ENCODE measurements at places on chromosomes 6 and 20.

DNA sequence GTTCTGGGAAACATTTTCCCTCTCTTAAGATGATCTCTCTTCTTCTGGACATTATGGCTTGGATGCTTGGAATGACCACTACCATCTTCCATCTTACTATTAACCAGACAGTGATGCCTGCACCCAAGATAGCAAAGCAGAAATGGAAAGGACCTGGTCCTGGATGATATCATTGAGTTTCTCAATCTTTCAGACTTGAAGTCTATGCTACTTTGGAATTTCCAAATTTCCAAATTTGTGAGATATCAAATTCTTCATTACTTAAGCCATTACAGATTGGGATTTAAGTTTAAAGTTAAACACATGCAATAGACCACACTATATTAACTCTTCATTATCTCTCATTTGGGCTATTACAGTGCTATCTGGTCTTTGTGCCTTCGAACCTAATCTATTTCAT lies 3.7 kb upstream of the TAB2 start:
- DNase-seq, result no peak

GRCh38 chr6:73710470-73710869 lies 14.5 kb downstream of the CD109 start:
- DNase-seq, result no peak

DNA sequence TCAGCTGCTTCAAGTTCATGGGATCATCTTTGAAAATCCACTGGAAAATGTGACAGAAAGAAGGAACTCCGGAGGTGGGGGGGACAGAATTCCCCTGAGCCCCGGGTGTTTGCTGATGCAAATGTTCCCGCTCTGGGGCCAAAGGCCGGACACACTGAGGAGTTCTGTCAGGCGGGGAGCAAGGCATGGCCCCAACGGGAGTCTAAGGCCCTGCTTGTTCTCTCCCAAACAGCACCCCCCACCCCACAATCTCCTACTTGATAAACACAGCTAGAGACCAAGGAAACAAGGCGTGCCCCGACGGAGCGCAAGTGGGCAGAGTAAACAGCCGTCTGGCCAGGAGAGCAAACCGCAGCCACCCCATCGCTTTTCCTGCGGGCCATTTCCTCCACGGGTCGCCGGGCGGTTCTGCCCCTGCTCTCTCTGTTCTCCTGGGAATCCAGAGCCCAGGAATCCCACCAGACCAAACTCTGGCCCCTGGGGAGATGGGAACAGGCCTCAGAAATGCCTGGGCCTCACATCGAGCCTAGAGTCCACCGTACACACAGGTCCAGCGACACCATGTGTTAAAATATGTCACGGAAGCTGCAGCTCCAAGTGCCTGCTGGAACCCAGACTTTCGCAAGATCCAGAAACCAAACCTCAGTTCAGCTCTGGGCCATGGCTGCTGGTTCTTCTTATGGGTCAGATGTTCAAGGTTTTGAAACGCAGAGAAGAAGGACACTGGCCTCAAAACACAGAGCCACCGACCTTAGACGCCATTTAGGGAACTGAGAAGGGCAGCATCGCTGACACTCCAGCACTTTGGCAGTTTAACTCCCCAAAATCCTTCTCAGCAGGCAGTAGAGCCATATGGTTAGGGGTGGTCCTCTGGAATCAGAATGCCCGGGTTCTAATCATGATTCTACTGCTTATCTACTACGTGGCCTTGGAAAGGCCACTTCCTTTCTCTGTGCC lies 104.2 kb downstream of the PREX1 start:
- DNase-seq, result no peak

DNA sequence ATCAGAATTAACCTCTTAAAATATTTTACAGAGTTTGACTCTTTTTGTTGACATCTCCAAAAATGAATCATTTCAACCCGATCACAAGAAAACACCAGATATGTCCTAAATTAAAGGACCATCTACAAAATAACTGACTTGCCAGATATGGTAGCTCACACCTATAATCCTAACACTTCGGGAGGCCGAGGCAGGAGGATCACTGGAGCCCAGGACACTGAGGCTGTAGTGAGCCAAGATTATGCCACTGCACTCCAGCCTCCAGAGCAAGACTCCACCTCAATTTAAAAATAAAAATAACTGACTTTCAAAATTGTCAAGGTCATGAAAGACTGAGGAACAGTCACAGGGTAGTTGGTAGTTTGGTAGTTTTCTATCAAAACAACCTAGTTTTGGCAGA lies 34.9 kb downstream of the DCDC2 start:
- DNase-seq, result no peak

DNA sequence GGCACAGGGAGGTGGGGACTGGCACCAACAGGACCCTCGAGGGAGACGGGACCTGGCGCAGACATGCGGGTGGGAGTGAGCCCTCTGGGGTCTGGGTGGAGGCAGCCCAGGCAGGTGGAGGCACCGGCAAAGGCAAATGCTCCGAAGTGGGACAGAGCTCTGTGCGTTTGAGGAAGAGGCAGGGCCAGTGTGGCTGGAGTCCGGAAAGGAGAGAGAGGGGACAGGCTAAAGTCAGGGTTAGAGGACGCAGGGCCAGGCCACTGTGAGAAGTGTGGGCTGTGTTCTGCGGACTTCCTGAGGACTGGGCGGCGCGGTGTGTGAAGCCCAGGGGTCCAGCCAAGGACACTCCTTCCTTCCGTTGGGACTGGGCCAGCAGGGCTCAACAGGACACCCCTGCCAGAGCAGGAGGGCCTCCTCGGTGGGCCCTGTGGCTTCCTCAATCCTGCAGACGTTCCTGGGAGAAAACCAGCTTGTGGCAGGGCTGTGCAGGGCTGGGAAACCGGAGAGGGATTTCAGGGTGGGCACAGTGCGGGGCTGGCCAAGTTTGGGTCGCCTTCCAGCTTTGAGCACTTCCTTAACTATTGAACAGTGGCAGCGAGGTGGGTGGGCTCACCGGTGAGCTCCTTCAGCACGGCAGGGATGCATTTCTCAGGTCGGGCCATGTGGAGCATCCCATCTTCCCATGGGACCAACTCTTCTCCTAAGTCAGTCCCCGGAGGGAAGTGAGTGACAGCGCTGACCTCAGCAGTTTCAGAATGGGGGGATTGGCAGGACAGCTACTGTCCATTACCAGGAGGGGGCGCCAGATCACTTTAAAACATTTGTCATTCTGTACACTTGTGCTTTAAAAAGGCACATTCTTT lies 22.5 kb downstream of the MOCS3 start:
- DNase-seq, result peak; percentile 53

- DNase-seq, result no peak
Measured at GRCh38 chr20:4776079-4776630, 54.4 kb downstream of the PRND start.

DNA sequence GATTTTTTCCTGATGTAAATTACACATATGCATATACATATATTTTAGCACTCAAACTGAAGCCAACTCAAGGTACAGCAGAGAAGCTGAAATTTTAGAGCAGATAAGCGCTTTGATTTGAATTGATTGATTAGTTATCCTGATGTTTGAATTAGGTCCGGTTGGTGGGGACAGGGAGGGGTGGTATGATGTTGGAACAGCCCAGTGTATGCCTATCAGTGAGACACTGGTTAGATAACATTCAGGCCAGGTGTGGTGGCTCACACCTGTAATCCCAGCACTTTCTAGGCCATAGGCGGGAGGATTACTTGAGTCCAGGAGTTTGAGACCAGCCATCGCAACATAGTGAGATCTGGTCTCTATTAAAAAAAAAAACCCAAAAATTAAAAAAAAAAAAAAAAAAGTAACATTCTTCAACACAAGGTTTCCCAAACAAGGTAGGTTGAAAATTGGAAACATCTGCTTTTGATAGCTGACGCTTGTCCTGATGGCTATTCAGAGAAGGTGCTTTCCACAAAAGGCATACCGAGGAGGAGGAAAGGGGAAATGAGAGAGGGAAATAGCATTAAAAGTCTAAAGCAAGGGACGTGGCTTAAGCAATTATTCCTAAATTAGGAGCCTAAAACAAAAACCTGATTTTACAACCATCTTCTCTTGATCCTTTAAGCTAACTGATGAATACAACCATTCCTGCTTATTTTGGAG lies 288.4 kb upstream of the JARID2 start:
- no peak for DNase-seq

- no peak for DNase-seq
Measured at GRCh38 chr6:130617658-130618057, 209.5 kb upstream of the SMLR1 start.

GRCh38 chr6:4606016-4606415 lies 170.2 kb upstream of the CDYL start:
- DNase-seq, result no peak

DNA sequence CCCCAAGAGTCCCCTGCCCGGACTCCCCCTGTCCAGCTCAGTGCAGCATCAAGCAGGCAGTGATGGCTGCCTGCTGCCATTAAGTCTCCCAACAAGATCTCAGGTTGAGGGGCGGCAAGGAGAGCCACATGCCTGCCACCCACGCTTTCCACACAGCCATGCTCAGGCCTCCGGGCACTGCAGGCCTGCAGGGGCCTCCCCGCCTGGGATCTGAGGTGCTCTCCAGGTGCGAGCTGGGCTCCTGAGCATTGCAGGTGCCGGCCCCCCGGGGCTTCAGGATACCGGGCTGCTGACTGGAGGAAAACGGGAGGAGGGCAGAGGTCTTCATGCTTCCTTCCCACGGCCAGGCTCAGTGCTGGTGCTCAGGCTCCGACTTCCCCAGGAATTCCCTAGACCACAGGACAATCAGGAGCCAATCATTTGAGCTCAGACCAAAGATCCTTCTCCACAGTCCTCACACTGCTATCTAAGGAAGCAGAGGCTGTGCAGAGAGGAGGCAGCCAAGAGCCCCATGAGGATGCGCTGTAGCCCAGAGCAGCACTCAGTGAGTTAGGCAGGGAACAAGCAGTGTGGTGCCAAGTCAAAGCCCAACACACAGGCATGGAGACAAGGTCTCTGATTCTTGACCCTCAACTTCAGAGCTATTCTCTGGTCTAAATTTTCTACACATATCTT lies 52.7 kb downstream of the PYGB start:
- DNase-seq, result no peak

DNA sequence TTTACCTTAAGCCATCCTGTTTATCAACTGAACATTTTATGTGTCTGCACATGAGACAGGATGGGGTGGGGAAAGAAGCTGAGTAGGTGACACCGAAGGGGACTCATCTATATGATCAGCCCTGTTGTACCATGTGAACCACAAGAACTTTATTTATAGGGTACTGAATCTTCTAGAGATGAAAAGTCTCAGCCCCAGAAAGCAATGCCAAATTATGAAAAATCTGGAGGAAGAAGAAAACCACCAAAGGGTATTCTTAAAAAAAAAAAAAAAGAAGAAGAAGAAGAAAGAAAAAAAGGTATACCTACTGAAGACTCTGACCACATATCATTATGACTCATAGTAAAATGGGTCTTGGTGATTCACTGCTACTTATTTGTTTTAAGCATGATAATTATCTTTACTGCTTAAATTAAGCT lies 39.8 kb upstream of the HBS1L start:
- DNase-seq, result no peak

- no peak for DNase-seq
Measured at GRCh38 chr20:1015181-1015580, 13.1 kb upstream of the RSPO4 start.

DNA sequence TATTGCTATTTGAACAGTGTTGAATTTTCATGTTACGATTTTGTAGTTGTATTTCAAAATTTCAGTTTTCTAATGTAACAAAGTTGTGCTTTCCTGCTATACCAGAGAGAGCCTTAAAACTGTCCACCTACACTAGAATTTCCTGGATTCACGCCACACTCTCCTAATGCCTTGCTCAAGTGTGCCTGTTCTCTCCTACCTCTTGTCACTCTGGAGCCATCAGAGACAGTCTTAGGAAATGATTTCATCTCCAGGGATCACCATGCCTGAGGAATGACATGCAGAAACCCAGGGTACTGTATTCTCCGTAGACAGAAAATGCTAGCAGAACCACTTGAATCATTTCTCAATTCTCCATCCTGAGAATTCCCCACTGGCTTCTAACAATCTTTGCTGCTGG lies 667.6 kb downstream of the KIF16B start:
- no peak for DNase-seq

DNA sequence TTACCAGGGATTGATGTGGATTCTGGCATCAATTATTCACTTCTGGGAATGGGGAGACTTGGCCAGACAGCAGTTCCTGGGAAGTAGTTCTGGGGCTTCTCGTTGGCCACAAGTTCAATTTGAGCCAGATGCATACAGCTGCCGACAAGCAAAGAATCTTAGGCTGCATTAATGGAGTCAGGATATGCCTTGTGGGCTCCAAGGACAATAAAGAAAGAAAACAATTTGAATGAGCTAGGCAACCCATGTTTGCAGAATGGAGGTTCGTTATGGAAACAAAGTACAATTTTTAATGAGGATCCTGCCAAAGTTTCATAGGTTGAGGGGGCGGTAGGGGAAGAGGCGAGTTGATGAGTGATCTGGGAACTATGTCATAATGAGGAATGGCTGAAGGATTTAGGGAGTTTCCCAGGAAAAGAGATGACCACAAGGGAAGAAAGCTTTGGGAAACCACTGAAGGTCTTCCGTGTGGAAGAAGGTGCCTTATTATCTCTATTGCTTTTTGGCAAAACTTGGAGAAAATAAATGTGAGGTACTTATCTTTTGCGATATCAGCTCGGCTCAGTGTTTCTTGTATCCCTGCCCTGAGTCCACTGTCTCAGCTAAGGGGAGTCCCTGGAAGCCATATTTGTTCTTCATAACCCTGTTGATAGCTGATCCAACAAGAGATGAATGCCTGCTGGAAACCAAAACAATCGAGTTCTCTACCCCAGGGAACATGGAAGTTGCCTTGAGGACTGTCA lies 181.0 kb upstream of the ZNF217 start:
- DNase-seq, result no peak

- DNase-seq, result no peak
Measured at GRCh38 chr6:47258724-47259347, 50.9 kb downstream of the TNFRSF21 start.

DNA sequence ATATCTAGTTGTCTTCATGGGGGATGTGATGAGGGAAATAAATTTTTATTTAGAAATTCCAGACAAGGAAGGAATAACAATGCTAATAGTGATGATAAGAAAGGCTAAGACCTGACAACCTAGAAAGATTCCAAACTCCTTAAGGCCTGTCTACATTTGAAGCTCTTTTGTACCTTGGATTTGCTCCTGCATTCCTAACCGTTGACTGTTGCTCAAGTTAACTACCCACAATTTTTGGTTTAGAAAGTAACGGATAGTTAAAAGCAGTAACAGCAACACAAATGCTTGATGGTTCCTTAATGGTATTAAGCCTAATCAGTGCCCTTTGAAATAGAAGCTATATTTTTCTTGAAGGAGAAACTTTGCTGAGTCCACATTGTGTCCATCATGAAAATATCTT lies 52.9 kb downstream of the TRMT11 start:
- DNase-seq, result no peak
